ENCODE measurements at places on chromosomes 11 and 22.

DNA sequence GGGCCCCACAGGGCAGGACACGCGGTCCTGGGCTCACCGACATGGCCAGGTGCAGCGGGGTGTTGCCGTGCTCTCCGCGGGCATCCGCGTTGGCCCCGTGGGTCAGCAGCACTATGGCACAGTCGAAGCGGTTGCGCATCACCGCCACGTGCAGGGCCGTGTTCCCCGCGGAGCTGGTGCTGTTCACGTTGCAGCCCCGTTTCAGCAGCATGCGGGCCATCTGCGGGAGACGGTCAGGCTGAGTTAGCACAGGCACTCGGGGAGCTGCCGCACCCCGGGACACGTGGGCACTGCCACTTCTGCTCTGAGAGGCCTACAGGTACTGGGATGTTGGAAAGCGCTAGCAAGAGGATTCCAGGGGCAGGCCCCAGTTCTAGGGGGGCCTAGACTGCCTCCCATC lies 22.3 kb upstream of the BAIAP2L2 start:
- no peak for DNase-seq

DNA sequence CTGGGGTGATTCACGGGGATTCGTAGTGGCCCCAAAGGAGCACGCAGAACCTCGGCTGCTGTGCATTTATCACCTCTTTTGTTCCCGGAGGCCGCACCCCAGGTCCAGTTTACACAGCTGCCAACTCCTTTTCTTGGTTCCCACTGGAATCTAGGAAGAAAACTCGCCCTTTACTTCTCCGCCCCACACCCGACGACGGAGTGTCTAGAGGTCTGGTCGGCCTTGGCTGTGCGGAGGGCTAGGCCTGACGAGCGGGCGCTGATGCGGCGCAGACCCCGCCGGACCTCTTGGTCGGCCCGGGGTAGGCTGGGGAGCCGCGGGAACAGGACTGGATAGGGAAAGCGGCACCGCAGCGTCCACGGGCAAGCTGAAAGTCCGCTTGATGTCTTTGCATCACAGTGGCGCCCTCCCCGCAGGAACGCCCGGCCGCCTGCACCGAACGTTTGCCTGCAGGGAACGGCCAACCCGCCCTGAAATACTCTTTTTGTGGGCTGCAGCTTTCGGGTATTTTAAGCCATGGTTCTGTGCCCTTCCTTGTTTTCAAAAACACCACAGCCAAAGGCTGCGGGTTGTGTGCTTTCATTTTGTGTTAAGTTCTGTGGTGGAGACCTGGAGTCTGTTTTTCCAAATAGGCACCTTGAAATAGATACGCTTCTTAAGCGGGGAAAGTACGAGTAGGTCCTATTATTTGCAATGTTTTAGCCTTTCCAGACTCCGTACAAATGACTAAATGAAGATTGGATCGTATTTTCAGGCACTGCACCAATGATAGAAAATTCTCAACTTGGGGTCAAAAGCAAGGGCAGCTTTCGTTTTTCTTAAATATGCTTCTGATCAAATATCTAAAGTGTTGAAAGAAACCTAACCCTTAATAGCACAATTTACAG lies 829 bp upstream of the ZBED5 start:
- DNase-seq, result peak; percentile 78

GRCh38 chr11:44004452-44005062 lies 43.2 kb upstream of the ACCSL start:
- DNase-seq, result no peak

- DNase-seq, result no peak
Observed at GRCh38 chr11:34154059-34154875, 48.8 kb downstream of the NAT10 start.

DNA sequence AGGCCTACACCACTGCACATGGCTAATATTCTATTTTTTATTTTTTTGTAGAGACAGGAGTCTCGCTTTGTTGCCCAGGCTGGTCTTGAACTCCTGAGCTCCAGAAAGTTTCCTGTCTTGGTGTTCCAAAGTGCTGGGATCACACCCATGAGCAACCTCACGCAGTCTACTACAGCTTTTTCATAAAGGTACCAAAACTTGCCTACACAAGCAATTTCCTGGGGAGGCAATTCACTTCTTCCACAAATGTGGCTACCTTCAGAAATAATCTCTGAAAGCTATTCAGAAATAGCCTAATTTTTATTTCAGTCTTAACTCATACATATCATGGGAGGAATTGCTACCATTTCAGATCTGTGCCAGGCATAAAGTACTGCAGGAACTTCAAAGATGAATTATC lies 11.4 kb downstream of the SLC35F2 start:
- no peak for DNase-seq
